Stimulated activated effector memory CD8-positive, alpha-beta T cell treated with anti-CD3 and anti-CD28 coated beads, Interleukin-12 subunit alpha, Interleukin-12 subunit beta, amount 100 ng/mL, for 72 hours (primary cell): ENCODE measurements at places on chromosomes 7 and 10.

GRCh38 chr7:476736-477360 lies 42.8 kb downstream of the PDGFA start:
- no peak for DNase-seq

DNA sequence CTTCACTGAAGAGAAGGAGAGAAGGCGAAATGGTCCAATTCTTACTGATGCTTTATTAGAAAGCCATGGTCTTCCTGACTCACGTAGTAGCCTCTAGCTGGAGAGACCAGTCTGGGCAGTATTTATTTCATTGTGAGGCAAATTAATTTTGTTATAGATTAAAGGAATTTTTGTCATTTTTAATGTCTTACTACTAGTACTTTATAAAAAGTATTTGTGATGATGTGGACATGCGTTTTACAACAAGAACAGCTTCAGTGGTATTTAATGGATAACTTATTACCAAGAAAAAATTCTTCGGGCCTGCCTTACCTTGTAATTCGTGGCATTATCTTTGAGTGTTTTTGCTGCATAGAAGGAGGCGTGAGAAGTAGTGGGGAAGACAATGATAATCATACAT lies 339.4 kb upstream of the SHH start:
- DNase-seq = no peak

GRCh38 chr7:116122972-116123595 lies 87.3 kb upstream of the TES start:
- DNase-seq = no peak

DNA sequence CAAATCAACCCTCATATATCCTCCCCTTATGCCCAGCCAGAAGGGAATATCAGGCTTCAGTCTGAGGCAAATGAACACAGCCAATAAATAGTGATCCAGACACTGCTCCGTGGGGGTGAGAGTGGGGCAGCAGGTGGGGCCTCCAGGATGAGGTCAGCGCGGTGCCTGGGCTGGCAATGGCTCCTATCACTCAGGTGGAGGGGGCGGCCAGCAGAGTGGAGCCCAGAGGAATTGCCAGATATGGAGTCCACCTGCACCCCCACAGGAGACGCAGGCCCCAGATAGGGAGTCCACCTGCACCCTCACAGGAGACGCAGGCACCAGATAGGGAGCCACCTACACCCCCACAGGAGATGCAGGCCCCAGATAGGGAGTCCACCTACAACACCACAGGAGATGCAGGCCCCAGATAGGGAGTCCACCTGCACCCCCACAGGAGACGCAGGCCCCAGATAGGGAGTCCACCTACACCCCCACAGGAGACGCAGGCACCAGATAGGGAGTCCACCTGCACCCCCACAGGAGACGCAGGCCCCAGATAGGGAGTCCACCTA lies 78.0 kb upstream of the PPP2R2D start:
- no peak for DNase-seq

DNA sequence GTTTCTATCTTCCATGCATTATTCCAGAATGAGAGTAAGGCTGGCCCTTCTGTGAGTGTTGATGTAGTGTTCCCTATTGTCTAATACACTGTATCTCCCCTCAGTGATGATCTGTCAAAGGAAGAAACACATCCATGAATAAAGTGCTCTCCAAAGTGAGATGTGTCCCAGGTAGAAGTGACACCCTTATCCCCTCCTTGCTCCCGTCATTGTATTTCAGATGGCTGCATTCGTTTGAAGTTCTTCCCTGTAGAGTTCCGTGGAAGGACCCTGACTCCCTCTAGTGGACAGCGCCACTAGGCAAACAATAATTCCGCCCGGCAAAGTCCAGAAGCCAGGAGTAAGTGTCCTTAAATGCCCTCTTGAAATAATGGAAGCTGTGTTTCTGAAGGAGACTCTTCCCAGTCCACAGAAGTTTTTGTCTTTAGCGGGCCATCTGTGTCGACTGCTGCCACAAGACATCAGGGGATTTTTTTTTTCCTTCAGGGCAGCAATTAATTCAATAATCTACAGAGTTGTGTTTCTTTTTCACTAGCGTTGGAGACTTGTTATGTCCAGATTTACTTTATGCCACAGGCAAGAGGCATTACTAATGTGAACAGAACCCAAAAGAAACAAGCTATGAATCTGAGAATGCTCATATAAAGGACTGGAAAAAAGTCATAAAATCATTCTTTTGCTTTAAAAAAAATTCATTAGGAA lies 64.6 kb downstream of the THNSL1 start:
- DNase-seq = peak; percentile 54

DNA sequence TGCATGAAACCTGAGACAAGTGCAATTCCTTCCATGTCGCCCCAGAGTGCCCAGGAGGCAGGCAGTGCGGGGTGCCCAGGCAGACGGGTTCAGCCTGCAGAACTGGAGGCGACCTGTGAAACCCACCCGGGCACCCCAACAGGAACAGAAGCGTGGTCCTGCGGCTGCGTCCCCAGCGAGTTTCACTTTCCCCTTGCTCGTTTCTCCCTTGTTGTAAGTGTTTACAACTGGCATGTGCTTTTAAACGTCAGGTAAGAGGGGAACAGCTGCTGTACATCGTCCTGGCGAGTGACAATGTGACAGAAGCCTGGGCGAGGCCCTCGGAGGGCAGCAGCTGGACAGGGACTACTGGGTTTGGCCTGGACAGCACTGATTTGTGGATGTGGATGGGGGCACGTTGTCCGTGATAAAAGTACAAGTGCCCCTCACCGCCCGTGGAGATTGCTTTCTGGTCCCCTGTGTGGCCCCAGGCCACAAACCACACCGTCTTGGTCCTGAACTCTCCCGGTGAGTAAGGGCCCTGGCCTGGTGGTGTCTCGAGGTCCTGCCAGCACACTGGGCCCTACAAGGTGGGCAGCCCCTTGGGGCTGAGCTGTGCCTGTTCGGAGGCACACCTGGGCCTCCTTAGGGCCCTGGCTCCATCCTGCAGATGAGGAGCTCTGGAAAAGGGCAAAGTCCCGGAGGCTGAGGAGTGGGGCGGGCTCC lies 4.0 kb downstream of the VENTX start:
- no peak for DNase-seq

DNA sequence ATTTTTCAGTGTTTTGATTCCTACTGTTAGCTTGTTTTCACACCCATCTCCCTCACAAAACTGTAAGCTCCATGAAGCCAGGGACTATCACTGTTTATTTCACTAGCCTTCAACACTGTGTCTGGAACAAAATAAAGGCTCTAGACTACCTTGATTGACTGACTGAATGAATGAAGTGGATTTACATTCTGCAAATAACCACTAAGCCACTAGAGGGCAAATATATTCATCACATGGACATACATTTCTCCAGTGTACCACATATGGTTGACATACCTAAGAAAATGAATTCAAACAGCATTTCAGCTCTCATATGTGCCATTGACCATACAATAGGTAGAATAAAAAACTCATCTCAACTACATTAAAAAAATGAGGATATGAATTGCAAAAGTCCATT lies 185.9 kb downstream of the RAB11FIP2 start:
- DNase-seq = no peak

- no peak for DNase-seq
Observed at GRCh38 chr10:69885379-69886013, 83.8 kb downstream of the COL13A1 start.

DNA sequence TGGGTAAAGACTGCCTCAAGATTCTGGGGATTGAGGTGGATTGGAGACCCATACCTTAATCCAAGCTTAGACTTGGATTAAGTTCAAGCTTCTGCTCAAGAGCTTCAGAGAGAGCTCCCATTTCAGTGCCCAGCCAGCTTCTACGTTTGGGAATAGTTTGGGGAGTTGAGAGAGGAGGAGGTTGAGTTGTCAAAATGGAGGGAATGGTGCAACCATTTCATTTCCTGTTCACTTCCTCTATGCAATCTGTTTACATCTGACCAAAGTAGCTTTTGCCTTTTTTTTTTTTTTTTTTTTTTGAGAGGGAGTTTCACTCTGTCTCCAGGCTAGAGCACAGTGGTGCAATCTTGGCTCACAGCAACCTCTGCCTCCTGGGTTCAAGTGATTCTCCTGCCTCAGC lies 65.8 kb downstream of the ENTPD1 start:
- DNase-seq = no peak

DNA sequence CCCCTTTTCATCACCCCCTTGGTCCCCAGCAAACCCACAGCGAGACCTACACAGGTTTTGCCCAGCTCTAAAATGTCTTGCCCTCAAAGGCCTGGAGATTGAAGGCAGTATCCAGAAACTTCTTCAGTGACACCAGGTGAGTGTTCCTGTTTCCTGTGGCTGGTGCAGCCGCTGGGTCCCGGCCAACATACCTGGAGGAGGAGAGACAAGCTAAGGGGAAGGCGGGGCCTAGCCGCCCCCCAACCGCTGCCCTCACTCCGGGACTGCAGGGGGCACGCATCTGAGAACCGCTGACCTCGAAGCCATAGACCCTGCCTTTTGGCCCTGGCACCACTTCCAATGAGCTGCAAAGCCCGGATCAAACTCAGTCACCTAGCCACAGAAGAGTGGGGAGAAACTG lies 27.0 kb downstream of the OGDHL start:
- no peak for DNase-seq

GRCh38 chr7:158531661-158532060 lies 56.0 kb downstream of the PTPRN2 start:
- DNase-seq = no peak

- no peak for DNase-seq
Observed at GRCh38 chr10:46301721-46302479, 15.1 kb downstream of the ANTXRL start.

GRCh38 chr10:78408671-78409472 lies 375.2 kb downstream of the RPS24 start:
- DNase-seq = no peak

GRCh38 chr7:4072161-4072925 lies 609.8 kb upstream of the FOXK1 start:
- no peak for DNase-seq

DNA sequence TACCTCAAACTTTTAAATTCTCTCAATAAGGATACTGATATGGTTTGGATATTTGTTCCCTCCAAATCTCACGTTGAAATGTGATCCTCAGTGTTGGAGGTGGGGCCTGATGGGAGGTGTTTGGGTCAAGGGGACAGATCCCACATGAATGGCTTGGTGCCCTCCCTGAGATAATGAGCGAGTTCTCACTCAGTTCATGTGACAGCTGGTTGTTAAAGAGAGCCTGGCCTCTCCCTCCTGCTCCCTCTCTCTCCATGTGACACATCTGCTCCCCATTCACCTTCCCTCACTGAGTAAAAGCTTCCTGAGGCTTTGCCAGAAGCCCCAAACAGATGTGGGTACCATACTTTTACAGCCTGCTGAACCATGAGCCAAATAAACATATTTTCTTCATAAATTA lies 19.2 kb downstream of the ABCB4 start:
- no peak for DNase-seq

- DNase-seq = no peak
Observed at GRCh38 chr7:127486654-127487053, 94.1 kb upstream of the ZNF800 start.

DNA sequence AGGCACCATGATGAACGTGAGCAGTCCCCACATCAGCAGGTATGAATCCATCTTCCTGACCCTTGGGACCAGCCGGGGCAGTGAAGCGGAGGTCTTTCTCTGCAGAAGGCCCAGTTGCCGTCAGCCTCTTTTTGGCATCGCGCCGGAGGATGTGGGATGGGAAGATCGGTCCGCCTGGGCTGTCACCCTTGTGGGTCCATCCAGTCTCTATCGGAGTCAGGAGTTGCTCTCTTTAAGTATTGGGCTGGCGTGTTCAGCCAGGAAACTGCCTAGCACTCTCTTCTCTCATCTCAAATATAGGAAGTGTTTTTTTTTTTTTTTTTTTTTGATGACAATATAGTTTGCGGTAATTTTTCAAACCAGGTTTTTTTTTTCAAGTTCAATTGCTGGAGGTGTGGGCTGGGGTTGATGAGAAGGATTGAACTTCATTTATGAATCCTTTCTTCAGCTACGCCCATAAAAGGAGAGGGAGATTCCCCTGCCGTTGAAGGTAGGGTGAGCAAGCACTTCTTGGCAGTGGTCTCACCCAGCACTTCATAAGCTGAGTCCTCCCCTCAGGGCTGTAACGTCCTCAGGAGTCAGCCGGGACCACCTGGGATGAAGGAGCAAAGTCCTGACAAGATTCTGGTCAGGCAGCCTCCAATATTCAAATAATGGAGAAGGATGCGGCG lies at the start of gene IL2RA:
Gene IL2RA, minus strand, starts transcription at position 267 of the 671 bp plus-strand sequence. Its CDS starts 216 bp downstream, at position 51.
- DNase-seq = peak; percentile 93

- DNase-seq = no peak
Observed at GRCh38 chr10:122139627-122140170, 131.4 kb upstream of the BTBD16 start.

DNA sequence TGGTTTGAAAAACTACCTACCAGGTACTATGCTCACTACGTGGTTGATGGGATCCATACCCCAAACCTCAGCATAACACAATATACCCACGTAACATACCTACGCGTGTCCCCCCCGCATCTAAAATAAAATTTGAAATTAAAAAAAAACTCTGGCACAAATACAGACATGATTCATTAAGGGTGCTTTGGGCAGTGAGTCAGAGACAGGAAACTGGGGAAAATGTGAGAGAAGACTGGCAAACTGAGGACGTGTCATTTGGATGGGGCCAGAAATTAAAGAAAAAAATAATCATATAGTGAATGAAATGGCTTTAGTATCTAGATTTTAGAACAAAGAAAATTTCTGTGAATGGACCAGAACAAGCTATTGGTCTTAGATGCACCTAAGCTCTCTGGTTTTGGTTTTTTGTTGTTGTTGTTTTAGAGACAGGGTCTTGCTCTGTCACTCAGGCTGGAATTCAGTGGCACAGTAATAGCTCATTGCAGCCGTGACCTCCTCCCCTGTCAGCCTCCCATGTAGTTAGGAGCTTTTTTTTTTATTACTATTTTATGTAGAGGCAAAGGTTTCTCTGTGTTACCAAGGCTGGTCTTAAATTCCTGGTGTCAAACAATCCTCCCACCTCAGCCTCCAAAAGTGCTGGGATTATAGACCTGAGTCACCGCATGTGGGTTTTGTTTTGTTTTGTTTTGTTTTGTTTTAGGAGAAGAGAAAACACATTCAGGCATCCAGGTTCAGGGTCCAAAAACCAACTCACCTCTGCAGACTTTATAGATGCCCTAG lies 5.9 kb upstream of the PRSS58 start:
- DNase-seq = no peak

GRCh38 chr10:96673318-96674099 lies 46.8 kb downstream of the PIK3AP1 start:
- no peak for DNase-seq

GRCh38 chr7:47318395-47319182 lies 263.3 kb downstream of the TNS3 start:
- no peak for DNase-seq

- no peak for DNase-seq
Observed at GRCh38 chr10:102935939-102936605, 18.0 kb downstream of the CNNM2 start.

- peak; percentile 48 for DNase-seq
Observed at GRCh38 chr10:43226851-43227845, 39.7 kb downstream of the RASGEF1A start.

- DNase-seq = no peak
Observed at GRCh38 chr10:24891823-24892222, 60.6 kb downstream of the PRTFDC1 start.

DNA sequence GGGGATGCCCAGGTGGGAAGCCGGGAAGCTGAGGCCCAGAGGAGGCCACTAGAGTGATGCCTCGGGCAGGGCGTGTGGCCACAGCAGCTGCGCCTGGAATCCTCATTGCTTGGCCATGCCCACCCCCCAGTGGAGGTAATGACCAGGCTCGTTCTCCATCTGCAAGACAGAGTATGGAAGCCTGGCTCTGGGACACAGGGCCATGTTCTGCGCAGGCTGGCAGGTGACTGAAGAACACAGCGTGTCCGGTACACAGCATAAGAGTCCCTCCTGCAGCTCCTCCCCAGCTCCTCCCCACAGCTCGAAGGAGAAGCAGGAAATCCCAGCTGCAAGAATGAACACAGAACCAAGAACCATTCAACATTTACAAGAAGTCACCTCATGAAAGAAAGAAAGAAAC lies 64.8 kb downstream of the SMURF1 start:
- no peak for DNase-seq

GRCh38 chr7:112581529-112581928 lies 100.7 kb downstream of the LSMEM1 start:
- DNase-seq = no peak
